ENCODE measurements at places on chromosomes 4 and X. TPM values are rescaled to one million over a fixed set of nuclear protein-coding genes. Genes with fewer than 3 reads are reported as not detected.

Gene ENPEP
- total RNA-seq = 8.0 TPM

Gene TBCK
- total RNA-seq = 67.3 TPM

Gene HSFX2
- total RNA-seq = not detected

Gene OCIAD1
- total RNA-seq = 200 TPM

Gene RAI2
- total RNA-seq = 14.5 TPM

DNA sequence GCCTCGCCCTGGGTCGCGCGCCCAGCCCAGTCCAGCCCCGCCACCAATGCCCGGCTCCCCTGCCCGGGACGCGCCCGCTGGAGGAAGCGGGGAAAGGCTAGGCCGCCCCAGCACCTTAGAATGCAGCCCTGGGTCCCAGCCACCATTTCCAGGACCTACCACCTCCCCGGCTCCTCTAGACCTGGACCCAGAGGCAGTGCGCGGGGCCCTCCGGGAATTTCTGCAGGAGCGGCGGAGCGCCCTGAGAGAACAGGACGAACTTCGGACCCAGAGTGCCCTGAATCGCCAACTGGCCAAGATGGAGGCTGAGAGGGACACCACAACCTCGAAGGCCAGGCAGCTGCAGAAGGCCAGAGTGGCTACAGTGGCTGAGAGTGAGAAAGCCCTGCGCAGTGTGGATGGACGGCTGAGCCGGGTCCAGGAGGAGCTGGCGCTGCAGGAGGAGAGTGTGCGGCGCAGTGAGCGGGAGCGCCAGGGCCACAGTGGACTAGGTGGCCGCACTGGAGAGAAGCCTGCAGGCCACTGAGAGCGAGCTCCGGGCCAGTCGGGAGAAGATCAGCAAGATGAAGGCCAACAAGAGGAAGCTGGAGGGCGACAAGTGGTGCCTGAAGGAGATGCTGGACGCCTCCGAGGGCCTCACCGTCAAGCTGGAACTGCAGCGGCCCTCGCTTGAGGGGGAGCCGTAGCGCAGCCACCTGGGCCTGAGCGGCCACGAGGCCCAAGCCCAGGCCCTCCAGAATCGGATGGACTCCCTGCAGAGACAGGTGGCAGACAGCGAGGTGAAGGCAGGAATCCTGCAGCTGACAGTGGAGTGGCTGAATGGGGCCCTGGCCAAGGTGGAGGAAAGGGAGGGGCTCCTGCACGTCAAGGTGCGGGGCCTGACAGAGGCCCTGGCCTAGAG is 15.5 kb downstream of the SMIM10L2A start:
- no peak overlapping the region for H3K27ac ChIP-seq
- no peaks in the 10 kb centered on the region for H3K4me1 ChIP-seq
- no peaks in the 10 kb centered on the region for H3K36me3 ChIP-seq
- DNase-seq = no peak
- no peaks in the 10 kb centered on the region for H3K27me3 ChIP-seq

DNA sequence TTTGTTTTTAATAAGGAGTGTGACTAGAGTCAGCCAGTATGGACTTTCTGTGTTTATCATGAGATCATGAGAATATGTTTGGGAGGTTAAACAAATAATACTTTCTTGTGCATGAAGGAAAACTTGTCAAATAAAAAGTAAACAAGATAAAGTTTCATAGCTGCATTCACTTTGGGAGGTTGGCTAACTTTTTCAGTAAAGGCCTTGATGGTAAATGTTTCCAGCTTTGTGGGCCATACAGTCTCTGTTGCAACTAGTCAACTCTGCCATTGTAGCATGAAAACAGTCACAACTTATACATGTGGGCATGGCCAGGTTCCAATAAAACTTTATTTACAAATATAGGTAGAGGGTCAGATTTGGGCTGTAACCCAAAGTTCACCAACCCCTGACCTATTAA is 150.4 kb downstream of the MID1 start:
- H3K36me3 ChIP-seq = no peaks in the 10 kb centered on the region
- H3K27me3 ChIP-seq = no peaks in the 10 kb centered on the region
- no peak for DNase-seq
- no peak overlapping the region for H3K27ac ChIP-seq
- H3K4me1 ChIP-seq = no peaks in the 10 kb centered on the region

DNA sequence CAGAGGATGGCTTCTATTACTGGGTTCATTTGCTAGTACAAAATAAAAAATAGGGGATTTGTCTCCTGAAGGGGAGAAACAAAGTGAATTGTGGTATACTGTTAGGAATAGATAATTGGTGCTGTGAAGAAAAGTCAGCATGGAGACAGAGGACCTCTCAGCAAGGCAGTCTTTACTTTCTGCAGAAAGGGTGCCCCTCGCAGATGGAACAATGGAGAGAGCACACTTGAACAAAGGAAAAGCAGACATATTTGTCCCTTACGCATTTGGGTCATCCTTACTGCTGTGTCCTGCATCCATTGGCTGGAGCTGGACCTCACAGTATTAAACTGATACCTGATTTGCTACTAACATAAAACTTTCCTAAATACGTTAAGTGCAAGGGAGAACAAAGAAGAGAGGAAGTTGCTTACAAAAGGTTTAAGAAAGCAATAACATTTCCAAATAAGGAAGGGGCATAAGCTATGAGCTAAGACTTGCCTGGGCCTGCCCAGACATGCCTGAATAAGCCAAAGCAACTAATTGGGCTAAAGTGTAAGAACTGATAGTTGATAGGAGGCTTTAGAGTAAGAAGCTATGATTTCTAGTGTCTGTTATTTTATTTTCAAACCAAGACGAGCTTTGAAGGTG is 83.8 kb downstream of the CCKAR start:
- no peak for DNase-seq
- no peaks in the 10 kb centered on the region for H3K4me1 ChIP-seq
- no peaks in the 10 kb centered on the region for H3K27me3 ChIP-seq
- H3K36me3 ChIP-seq = no peaks in the 10 kb centered on the region
- H3K27ac ChIP-seq = no peak overlapping the region

DNA sequence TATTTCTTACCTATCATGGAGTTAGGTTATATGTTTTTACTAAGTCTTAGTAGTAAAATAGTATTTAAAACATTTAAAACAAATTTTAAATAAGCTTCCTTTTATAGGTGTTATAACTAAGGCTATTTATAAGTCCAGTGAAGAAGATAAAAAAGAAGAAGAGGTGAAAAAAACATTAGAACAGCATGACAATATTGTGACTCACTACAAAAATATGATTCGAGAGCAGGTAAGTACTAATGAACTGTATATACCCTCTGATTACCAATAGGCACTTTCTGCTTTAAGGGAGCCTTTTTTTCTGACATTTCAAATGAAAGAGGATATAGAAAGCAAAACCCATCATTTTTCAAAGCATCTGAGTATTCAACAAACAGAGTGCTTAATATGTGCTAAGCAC is 76.6 kb downstream of the USO1 start:
- H3K27me3 ChIP-seq = no peaks in the 10 kb centered on the region
- H3K4me1 ChIP-seq = peaks cover 11% of the 10 kb centered on the region
- no peak overlapping the region for H3K4me3 ChIP-seq
- H3K36me3 ChIP-seq = peaks cover 44% of the 10 kb centered on the region

GRCh38 chr4:119046263-119046662 is 89.4 kb upstream of the MYOZ2 start:
- H3K4me3 ChIP-seq = no peak overlapping the region
- no peak overlapping the region for H3K27ac ChIP-seq
- DNase-seq = peak; percentile 26
- peaks cover 3% of the 10 kb centered on the region for H3K4me1 ChIP-seq
- no peaks in the 10 kb centered on the region for H3K36me3 ChIP-seq
- H3K27me3 ChIP-seq = no peaks in the 10 kb centered on the region

- no peak overlapping the region for H3K4me3 ChIP-seq
- no peaks in the 10 kb centered on the region for H3K27me3 ChIP-seq
Observed at GRCh38 chr4:3302173-3302785, 9.5 kb downstream of the RGS12 start.

GRCh38 chr4:182213004-182213403 is 30.2 kb upstream of the TENM3 start:
- H3K4me1 ChIP-seq = peaks cover 8% of the 10 kb centered on the region
- H3K27ac ChIP-seq = no peak overlapping the region
- DNase-seq = no peak
- no peak overlapping the region for H3K4me3 ChIP-seq

GRCh38 chr4:183469285-183469684 is 24.8 kb downstream of the CDKN2AIP start:
- H3K27me3 ChIP-seq = no peaks in the 10 kb centered on the region
- H3K4me1 ChIP-seq = no peaks in the 10 kb centered on the region
- no peak for DNase-seq
- H3K36me3 ChIP-seq = no peaks in the 10 kb centered on the region

- DNase-seq = no peak
- H3K27ac ChIP-seq = no peak overlapping the region
- no peak overlapping the region for H3K4me3 ChIP-seq
- no peaks in the 10 kb centered on the region for H3K27me3 ChIP-seq
Observed at GRCh38 chr4:152709675-152710438, 30.1 kb upstream of the TMEM154 start.

- H3K4me1 ChIP-seq = no peaks in the 10 kb centered on the region
- H3K36me3 ChIP-seq = no peaks in the 10 kb centered on the region
- no peak overlapping the region for H3K27ac ChIP-seq
- no peaks in the 10 kb centered on the region for H3K27me3 ChIP-seq
Observed at GRCh38 chr4:153398713-153399112, 54.2 kb downstream of the MND1 start.

DNA sequence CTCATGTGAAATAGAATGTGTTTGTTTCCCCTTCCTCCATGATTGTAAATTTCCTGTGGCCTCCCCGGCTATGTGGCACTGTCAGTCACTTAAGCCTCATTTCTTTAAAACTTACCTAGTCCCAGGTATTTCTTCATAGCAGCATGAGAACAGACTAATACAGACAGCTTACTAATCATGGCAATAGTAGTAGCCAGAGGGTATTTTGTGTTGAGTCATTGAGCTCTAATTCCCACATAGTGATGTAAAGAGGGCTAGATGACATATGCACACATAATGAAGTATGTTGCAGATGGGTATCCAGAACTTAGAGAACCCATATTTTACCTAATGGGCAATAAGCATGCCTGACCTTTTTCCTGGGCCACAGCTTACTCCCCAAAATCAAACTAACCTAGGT is 1197.2 kb downstream of the PCDH7 start:
- no peaks in the 10 kb centered on the region for H3K27me3 ChIP-seq
- H3K4me1 ChIP-seq = no peaks in the 10 kb centered on the region
- DNase-seq = no peak
- no peak overlapping the region for H3K27ac ChIP-seq
- no peak overlapping the region for H3K4me3 ChIP-seq
